Naive thymus-derived CD8-positive, alpha-beta T cell (primary cell): ENCODE measurements at places on chromosomes 5 and 9. TPM values are rescaled to one million over a fixed set of nuclear protein-coding genes. Genes with fewer than 3 reads are reported as not detected.

The FBP2 gene
- not detected for total RNA-seq

GRCh38 chr5:2030131-2030530, 147.4 kb upstream of the IRX4 start:
- no peak overlapping the region for H3K4me3 ChIP-seq
- no peak overlapping the region for H3K27ac ChIP-seq
- H3K4me1 ChIP-seq: no peaks in the 10 kb centered on the region
- DNase-seq: no peak

- H3K27ac ChIP-seq: no peak overlapping the region
- H3K27me3 ChIP-seq: no peaks in the 10 kb centered on the region
- H3K4me1 ChIP-seq: no peaks in the 10 kb centered on the region
- H3K4me3 ChIP-seq: no peak overlapping the region
- DNase-seq: no peak
These were observed 1619.6 kb upstream of the WWC1 start for GRCh38 chr5:166671811-166672210.

The STK32A gene
- not detected for total RNA-seq

The OBP2B gene
- total RNA-seq: not detected

GRCh38 chr5:135989686-135990085, 34.9 kb upstream of the LECT2 start:
- H3K36me3 ChIP-seq: no peaks in the 10 kb centered on the region
- H3K4me3 ChIP-seq: no peak overlapping the region
- no peak overlapping the region for H3K27ac ChIP-seq
- peaks cover 8% of the 10 kb centered on the region for H3K27me3 ChIP-seq
- no peaks in the 10 kb centered on the region for H3K4me1 ChIP-seq

- H3K4me1 ChIP-seq: no peaks in the 10 kb centered on the region
- no peak overlapping the region for H3K4me3 ChIP-seq
- peaks cover 22% of the 10 kb centered on the region for H3K27me3 ChIP-seq
- DNase-seq: no peak
- no peaks in the 10 kb centered on the region for H3K36me3 ChIP-seq
- no peak overlapping the region for H3K27ac ChIP-seq
These were observed 14.3 kb downstream of the CDC14B start for GRCh38 chr9:96605328-96605727.

DNA sequence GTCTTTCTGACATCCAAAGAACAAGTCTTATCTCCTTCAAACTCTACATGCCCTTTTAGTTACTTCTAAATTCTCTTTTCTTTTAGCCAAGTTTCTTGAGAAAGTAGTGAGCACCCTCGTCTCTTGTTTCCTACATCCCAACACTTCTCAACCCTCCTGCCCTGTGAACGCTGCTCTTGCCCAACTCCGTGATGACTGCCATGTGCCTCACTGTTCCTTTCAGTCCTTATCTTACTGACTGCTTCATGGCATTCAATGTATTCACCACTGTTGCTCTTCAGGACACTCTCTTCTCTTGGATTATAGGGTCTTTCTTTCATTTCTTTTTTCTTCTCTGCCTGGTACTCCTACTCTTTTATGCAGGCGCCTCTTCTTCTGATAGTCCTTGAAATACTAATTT, 14.8 kb downstream of the C9 start:
- H3K27me3 ChIP-seq: no peaks in the 10 kb centered on the region
- DNase-seq: no peak
- no peaks in the 10 kb centered on the region for H3K36me3 ChIP-seq
- no peak overlapping the region for H3K27ac ChIP-seq
- no peak overlapping the region for H3K4me3 ChIP-seq
